ENCODE measurements at places on chromosomes 7 and 10.

- no peak for DNase-seq
Measured at GRCh38 chr7:128110641-128111364, 79.6 kb upstream of the LRRC4 start.

- no peak for DNase-seq
Measured at GRCh38 chr10:28343987-28344895, 41.4 kb upstream of the MPP7 start.

DNA sequence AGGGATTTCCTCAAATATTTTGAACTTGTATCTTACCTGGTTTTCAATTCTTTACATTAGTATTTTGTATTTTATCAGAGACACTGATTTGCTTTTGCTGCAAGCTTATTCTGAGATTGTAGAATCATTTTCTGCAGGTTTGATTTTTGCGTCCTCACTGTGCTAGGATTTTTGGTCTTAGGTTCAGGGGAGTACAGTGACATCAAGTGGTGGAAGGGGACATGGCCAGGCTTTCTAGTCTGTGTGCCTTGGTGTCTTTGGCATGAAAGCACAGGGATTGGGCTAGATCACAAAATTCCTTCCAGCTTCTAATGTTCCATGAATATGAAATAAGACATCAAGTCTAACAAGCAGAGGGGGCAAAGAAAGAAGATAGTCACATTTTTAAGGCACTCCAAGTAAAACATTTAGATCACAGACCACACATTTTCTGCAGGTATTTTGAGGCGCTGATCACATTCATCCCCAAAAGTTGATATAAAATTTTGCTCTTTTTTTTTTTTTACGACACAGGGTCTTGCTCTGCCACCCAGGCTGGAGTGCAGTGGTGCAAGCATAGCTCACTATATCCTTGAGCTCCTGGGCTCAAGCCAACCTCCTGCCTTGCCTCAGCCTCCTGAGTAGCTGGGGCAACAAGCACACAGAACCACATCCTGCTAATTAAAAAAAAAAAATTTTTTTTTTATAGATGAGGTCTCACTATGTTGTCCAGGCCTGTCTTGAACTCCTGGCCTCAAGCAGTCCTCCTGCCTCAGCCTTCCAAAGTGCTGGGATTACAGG lies 124.4 kb downstream of the PON1 start:
- peak; percentile 83 for DNase-seq

GRCh38 chr10:74388801-74389200 lies 237.8 kb downstream of the ADK start:
- DNase-seq, result no peak

GRCh38 chr7:18384491-18385143 lies 110.9 kb upstream of the HDAC9 start:
- DNase-seq, result no peak

GRCh38 chr7:71871446-71871845 lies 540.7 kb downstream of the CALN1 start:
- no peak for DNase-seq

GRCh38 chr7:132520591-132521280 lies 55.5 kb downstream of the PLXNA4 start:
- DNase-seq, result no peak
